ENCODE measurements at places on chromosomes 7 and 10.

- no peak for DNase-seq
Measured at GRCh38 chr10:36373424-36374096, 731.5 kb upstream of the FZD8 start.

DNA sequence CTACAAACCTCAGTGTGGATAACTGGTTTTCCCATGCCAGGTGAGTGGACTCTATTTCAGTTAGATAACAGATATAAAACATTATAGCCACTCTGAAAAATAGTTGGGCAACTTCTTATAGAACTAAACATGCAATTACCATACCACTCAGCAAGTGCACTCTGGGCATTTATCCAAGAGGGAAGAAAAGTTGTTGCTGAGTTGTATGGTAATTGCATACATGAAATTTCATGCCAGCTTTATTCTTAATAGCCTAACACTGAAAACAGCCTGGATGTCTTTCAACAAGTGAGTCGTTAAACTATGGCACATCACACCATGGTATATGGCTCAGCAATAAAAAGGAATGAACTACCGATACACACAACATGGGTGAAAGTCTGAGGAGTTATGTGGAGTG is 10.6 kb upstream of the UPP1 start:
- DNase-seq: no peak

DNA sequence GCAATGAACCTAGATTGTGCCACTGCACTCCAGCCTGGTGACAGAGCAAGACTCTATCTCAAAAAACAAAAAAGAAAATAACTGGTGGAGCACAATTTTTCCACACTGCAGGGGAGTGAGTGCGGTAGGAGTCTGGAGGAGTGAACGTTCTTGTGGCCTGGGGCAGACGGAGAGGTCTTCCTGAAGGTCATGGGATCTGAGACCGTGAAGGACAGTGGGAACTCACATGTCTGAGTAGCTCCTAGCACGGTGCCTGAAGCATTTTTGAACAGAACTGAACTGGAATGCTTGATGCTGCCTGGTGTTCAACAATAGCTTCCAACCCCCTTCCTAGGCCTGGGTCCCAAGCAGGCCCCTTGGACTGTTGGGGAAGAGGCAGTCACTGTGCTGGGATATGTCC is 84.3 kb upstream of the PODXL start:
- no peak for DNase-seq

- DNase-seq: no peak
Measured at GRCh38 chr10:112842832-112843360, 107.2 kb upstream of the TCF7L2 start.

- DNase-seq: no peak
Measured at GRCh38 chr10:29056729-29057128, 232.1 kb upstream of the LYZL1 start.

DNA sequence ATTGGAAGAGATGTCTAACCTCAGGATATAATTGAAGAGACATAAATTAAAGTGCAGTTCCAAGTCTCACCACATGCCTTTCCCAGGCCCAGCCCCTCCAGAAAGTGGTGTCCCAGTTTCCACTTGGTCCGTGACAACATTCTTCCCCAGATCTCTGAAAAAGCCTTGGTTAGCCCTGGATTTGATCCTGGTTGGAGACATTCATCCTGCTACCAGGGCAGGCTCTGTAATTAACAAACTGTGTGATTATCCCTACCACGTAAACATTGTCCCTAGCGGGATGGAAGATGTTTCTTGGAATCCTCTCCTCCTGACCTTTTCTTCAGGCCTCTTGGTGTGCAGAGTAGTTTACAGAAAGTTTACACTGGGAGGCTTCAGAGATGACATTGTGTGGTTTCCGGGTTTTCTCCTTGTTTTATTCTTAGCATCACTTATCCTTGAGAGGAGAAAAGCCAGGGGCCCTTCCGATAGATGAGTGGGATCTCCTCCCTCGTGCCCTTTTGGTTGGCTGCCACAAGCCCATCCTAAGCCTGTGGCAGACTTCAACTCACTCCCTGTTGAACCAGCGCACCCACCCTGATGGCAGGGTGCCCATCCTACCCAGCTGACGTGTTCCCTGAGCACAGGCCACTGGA is 83.8 kb downstream of the COL13A1 start:
- DNase-seq: no peak

DNA sequence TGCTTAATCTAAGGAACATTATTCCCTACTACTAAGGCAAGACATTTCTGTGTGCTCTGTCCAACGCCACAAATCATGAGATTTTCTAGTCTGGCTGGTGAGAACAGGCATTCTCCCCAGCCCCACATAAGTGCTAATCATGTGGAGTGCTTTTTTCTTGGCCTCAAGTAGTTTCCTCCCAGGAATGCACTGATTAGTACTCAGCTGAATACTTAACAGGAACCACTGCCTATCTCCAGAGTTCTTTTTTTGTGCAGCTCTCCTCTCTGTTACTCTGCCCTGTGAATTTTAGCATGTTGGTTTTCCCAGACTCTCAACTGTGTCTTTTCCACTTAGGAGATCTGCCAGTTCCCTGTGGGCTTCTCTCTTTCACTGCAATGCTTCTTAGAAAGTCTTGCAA is 1098.5 kb upstream of the LRRTM3 start:
- no peak for DNase-seq

GRCh38 chr10:132193907-132194552 is 7.3 kb downstream of the DPYSL4 start:
- no peak for DNase-seq

GRCh38 chr7:69893906-69894305 is 295.6 kb downstream of the AUTS2 start:
- DNase-seq: no peak

DNA sequence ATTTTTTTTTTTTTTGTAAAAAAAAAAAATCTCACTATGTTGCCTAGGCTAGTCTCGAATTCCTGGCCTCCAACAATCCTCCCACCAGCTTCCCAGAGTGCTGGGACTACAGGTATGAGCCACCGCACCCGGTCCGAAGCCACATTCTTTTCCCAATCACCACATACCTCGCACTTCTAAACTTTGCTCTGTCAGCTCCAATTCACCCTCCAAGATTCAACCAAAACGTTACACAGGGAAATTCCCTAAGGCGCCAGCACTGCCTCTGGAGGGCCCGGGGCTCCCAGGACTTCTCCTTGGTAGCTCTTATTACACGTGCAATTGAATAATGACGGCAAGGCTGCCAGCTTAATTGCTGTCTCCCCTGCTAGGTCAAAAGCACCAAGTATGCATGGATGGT is 10.3 kb upstream of the DNAAF5 start:
- DNase-seq: no peak

DNA sequence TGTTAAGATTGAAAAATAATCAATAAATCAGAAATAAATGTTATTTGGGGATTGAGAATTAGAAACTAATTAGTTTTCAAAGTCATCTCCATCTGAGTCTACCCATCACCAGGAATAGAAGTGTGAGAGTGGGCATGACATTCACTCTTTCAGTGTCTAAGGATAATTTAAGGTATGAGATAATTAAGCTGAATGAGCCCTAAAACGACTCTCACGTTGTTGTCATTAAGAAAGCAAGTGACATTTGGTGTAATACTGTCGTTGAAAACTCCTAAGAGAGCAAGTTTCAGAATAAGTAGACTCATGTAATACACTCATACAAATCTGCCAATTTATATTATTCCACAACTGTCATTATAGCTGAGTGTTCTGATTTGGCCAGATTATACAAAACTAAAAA is 7.1 kb downstream of the AGMO start:
- no peak for DNase-seq

DNA sequence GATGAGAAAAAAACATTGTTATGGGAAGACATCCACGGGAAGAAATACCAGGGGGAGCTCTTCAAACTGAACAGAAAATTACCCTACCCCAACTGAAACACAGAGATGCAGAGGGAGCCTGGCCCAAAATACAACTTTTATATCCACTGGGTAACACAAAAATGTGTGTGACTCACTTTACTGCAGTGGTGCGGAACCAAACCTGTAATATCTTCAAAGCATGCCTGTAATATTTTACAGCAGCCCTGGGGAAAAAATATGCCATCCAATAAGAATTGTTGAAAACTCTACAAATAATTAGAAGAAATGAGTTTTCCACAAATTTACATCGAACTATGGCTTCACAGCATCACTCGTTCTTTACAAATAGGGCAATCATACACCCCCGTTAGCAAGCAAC is 49.8 kb upstream of the SRRM3 start:
- DNase-seq: no peak

DNA sequence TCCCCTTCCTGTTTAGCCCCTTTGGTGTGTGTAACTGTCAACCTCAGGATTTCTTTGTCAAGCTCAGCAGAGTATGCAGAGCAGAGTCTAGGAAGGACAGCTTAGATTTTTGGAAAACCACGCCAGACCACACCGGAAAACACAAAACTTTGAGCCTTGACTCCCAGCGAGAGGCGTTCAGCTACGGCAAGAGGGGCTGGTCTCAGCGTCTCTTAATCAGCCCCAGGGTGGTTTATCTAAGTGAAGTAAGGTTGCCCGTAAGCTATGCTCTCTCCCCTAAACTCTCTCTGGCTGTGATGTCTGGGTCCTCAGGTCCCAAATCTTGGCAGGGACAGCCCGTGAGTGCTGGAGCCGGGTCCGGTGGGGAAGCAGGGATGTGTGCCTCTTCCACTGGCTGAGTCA is 230.9 kb downstream of the KLF6 start:
- no peak for DNase-seq

DNA sequence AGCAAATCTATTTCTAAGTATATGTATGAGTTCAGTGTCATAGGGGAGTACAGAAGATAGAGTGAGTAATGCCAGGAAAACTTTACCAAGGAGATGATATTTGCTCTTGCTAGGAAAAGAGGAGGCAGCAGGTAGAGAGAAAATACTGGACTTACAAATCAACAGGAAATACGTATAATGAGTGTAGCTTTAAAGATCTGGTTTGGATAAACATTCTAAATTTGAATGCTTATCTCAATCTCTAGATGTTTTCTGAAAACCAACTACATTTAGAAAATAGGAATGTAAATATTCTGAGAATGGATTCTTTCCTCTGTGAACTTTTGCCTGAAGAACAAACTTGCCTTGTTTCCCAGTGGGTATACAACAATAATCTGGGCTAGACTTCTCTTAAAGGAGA is 46.9 kb upstream of the GNAI1 start:
- DNase-seq: no peak
